ENCODE measurements at places on chromosomes 7 and 10.

DNA sequence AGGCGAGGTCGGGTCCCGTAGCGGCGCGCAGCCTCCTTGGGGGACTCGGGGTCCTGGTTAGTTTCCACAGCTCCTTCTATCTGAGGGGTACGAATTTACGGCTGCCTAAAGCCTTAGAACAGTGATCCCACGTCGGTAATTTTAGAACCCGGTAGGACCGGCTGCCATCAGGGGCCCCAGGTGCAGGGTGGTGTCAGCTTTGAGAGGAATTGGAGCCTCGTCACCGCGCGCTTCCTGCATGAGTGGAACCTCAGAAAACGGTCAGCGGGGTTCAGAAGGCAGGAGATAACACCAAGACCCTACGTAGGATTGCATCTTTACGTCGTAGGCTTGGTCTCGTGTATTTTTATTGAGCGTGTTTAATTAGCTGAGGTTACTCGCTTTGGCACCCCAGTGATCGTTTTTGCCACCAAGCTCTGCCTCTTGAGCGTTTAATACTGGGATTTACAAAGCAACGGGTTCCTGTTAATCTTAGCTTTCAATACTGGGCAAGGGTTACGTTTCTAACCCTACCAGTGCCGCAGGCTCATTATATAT lies 443 bp downstream of the RNF32 start:
- peak; percentile 63 for DNase-seq

DNA sequence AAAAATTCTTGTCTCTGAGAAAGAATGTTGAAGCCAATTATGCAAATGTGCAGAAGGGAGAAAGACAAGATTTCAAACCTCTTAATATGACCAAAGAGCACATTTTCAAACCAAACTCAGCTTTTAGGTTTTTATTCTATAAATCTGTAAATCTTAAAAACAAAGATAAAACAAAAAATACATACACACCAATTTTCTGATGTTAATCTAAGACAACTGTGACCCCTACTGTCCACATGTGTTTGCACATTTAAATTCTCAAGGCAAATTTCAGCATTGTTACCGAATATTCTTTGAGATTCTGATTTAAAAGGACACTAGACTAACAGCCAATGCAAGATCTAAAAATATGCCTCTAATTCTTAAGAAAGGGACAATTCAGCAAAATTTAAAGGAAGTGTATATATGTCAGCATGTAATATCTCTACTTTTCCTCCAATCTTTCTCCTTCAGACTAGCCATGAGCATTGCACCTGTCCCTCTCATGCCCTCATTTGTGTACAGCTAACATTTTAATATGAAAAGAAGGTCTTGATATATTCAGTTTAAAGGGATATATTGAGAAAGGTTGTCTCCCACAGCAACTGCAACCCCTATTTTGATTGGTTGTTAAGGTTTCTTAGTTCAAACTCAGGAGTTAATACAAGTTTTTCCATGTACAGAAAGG lies 417.9 kb downstream of the IPMK start:
- DNase-seq: no peak

DNA sequence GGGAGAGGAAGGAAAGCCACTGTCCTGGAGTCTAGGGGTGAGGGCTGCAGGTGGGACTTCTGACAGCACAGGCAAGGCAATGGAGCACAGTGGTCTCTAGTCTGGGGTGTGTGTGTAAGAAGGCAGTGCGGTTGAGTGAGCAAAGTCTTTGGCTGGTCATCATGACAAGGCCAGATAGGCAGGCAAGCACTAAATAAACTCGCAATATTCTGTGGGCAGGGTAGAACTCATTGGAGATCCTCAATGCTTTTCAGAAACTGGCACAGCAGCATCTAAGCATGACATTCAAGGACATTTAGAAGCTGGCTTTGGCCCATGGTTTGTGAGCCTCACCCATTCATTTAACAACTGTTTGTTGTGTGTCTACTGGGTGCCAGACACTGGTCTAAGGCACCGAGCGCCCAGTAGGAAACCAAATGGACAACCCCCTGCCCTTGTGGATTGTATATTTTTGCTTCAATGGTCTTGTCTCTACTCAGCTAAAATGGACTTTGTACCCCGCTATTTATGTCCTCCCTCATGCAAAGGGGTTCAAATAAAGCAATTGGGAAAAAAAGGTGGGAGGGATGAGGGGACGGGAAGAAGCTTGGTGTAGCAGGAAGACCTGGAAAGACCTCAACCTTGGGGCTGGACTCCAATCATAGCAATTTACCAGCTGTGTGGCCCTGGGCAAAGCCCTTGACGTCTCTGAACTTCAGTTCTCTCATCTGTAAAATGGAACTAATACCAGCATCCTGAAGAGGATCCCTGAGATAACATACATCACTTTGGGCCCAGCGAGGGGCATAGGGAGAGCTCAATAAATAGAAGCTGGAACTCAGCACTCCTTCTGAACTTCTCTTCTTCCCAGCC lies 116.0 kb downstream of the NEURL1 start:
- DNase-seq: no peak

GRCh38 chr10:70513848-70514309 lies 35.3 kb downstream of the PALD1 start:
- DNase-seq: no peak

- no peak for DNase-seq
Observed at GRCh38 chr10:113770346-113770745, 18.9 kb downstream of the PLEKHS1 start.

GRCh38 chr10:18222866-18223265 lies 82.6 kb downstream of the CACNB2 start:
- no peak for DNase-seq

DNA sequence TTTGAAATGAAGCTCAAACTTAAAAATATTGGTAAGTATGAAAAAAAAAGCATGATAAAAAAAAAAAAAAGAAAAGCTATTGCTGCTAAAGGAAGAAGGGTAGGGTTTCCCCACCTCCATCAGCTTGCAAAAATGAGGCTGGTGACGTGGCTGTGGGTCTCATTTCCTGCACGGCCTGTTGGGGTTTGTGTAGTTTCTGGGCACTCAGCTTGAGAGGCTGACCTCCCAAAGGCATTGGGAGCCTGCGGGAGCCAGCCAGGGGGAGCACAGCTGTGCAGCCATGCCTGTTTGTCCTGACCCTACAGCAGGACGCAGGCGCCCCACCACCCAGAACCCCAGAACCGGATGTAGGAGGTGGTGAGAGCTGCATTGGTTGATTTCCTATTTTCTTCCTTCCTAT lies 48.8 kb upstream of the CARD11 start:
- DNase-seq: no peak

DNA sequence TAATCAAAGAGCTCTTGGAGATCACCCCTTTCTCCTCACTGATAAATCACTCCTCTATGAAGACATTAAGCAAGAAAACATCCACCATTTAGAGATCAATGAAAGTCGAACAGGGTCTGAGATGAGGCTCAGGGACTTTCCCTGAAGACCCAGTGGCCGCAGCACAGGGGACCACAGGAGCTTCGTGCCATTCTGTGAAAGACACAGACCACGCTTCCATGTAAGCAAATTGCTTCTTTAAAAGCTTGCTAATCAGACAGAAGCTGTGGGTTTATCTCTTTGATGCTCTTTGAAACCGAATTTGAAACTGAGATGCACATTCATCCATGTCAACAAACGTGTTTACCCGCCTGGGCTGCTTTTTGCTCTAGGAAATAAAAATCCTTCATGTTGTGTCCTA lies 231.9 kb upstream of the PPP2R2D start:
- no peak for DNase-seq

DNA sequence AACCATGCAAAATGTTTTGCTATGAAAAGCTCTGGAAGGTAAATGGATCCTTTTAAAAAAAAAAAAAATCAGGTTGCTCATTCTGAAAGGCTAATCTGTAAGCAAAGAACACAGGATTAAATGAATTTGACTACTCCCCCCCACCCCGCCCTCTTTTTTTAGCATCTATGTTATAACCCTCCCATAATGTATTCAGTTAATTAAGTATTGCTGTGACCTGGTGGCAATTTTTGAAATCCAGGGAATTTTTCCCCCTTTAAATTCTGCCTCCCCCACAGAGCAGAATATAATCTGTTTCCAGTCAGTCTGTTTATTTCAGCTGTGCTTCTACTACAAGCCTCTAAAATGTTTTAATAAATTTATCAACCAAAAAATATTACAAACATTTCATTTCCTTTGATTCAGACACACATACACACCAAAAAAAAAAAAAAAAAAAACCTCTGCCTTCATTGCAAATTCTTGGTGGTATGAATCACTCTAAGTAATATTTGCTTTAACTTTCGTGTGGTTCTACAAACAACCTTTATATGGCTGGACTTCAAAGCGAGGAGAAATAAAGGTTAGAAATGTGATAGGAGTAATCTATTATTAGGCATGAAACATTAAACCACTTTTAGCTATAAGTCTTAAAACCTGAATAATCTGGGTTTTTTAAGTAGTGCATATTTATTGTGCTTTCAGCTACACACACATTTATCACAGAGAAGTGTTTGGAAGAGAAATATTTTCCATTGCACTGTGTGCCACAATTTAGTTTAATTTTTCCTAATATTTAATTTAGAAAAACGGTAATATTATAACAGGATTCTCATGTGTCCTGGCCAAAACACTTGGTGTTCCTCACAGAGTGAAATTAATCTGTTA lies 64.4 kb upstream of the ARID5B start:
- DNase-seq: peak; percentile 88

GRCh38 chr7:98836811-98837629 lies 32.8 kb downstream of the TMEM130 start:
- peak; percentile 20 for DNase-seq

DNA sequence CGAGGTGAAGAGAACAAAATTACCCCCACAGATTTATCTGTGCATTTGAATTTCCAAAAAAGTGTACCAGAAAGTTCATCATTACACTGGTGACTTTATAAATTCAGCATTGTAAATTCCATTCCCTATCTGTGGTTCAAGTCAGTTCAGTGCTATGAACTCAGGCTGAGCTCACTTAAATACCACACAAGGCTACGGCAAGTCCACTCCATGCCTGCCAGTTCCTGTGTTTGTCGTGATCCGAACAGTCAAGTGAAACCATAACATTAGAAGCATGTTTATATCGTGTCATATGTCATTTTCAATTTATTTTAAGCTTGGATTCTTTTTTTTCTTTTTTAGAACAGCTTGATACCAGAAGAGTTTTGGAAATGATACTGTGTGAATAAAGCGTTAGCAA lies 14.8 kb downstream of the MBL2 start:
- DNase-seq: no peak

- no peak for DNase-seq
Observed at GRCh38 chr10:13960603-13961002, 370.1 kb downstream of the FRMD4A start.

DNA sequence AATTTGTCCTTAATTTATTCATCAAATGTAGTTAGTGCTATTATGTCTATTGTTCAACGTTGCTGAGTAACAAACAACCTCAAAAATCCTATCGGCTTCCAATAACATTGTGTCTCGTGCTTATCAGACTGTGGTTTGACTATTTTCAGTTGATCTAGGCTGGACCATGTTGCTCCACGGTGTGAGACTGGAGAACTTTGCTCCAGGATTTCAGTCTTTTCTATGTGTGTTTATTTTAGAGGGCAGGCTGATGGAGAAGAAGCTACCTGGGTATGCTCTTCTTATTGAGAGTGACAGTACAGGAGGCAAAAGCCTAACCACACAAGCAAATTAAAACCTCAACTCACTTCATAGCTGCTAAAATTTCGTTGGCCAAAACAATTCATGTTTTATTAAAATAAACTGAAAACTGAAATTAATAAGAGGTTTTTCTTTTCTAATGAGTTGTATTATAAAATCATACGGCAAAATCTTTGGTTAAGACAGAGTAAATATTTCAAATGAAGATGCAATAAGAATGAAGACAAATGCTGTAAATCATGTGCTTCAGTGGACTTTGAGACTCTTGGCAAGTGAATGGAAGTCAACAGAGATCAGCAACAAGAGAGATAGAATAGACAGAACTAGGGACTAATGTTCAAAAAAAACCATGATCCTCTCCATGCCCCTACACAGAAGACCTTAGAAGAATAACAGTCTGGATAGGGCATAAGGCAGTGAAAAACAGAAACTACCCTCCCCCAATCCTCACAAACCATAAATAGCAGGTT lies 418.0 kb upstream of the ETV1 start:
- no peak for DNase-seq

DNA sequence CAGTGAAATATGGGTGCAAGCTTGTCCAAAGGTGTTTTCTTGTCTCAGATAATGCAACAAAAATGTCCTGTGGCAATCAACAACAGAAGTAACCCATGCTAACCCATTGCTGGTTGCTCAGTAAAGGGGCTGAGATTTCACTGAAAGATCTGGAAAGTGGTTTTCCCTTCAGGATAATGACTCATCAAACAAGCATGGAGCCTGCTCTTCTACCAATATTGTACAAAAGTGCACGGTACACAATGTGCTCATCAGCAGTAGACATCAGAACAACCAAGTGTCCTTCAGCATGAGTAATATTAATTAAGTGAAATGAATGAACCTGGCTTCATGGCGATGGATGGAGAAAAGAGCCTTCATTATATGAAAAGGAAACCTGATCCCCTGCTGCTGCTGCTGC lies 287.1 kb upstream of the NEBL start:
- DNase-seq: no peak

GRCh38 chr10:4535521-4535920 lies 290.5 kb upstream of the AKR1E2 start:
- DNase-seq: no peak

- no peak for DNase-seq
Observed at GRCh38 chr7:108499566-108499965, 26.4 kb downstream of the PNPLA8 start.

DNA sequence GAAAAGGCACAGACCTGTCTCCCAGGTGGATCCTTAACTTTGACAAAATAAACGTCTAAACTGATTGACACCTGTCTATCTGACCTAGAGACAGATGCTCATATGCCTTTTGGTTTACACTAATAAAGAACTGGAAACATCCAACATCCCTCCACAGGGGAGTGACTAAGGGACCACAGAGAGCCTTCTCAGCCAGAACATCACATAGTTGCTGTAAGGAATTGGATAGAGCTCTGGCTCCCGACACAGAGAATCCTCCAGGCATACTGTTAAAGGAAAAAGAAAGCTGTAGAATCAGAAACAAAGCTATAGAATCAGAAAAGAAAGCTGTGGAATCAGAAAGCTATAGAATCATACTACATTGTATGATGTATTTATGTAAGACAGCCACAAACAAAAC lies 258.8 kb downstream of the STK31 start:
- DNase-seq: no peak

GRCh38 chr10:34360984-34361383 lies 454.1 kb downstream of the PARD3 start:
- no peak for DNase-seq

- no peak for DNase-seq
Observed at GRCh38 chr10:12735843-12736462, 265.6 kb downstream of the CCDC3 start.

GRCh38 chr7:94050046-94050445 lies 45.9 kb upstream of the BET1 start:
- no peak for DNase-seq
